Cerebellum (tissue), 4 donors: ENCODE measurements at places on chromosomes 7 and 10.
A peak's percentile ranks its signal among the peaks of the same experiment; 100 is the strongest.

- DNase-seq = no peak
Observed at GRCh38 chr10:91247360-91248111, 27.1 kb downstream of the PCGF5 start.

- DNase-seq = no peak
Observed at GRCh38 chr10:111879969-111880368, 303.6 kb downstream of the GPAM start.

DNA sequence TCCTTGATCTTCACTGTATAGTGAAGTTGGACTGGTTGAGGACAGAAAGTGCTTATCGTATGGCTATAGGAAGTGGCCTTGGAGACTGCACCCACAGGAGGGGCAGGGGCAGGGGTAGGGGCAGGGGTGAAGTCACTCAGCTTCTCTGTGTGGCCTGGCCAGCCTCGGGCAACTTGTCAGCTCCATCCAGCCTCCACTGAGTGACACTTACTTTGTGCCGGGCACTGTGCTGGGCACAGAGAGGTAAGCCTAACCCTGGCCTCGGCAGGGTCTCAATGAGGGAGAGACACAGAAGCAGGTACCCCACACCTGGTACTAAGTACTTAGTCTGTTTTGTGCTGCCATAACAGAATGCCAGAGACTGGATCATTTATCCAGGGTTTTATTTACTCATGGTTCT lies 99.3 kb upstream of the CTBP2 start:
- DNase-seq = no peak

DNA sequence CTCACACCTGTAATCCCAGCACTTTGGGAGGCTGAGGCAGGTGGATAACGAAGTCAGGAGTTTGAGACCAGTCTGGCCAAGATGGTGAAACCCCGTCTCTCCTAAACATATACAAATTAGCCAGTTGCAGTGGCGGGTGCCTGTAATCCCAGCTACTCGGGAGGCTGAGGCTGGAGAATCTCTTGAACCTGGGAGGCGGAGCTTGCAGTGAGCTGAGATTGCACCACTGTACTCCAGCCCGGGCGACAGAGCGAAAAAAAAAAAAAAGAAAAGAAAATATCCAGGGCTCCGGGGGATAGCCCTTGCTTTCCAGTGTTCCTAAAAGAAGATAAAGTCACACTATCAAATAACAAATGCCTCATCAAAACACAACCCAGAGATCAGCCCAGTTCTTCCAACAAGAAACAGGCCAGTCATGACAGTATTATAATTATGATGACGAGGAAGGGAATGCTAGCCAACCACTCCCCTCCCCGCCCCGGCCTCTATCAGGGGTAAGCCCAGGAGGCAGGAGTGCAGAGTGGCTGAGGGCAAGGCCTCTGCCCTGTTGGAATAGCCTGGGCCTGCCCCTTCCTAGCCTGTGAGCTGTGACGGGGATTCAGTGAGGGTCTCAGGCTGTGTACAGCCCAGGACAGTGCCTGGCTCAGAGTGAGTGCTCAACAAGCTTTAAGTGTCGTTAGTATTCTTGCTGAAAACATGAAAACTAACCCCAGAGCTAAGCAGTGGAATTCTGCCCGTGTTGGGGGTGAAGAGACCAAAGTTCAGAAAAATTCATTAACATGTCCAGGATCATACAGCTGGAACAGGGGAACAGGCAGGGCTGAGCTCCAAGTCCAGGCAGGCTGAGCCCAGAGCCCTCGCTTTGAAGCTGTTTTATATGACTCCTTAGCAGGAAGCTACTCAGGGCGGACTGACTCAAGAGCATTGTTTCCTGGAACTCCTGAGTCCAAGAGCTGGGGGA lies 54.3 kb downstream of the FAM241B start:
- no peak for DNase-seq

GRCh38 chr10:37639200-37639599 lies 218.2 kb downstream of the ZNF248 start:
- no peak for DNase-seq

- no peak for DNase-seq
Observed at GRCh38 chr7:155974186-155974897, 162.1 kb upstream of the SHH start.

- peak; percentile 19 for DNase-seq
Observed at GRCh38 chr10:35218339-35218955, 91.8 kb downstream of the CREM start.

GRCh38 chr7:17302575-17303142 lies 4.2 kb downstream of the AHR start:
- no peak for DNase-seq

DNA sequence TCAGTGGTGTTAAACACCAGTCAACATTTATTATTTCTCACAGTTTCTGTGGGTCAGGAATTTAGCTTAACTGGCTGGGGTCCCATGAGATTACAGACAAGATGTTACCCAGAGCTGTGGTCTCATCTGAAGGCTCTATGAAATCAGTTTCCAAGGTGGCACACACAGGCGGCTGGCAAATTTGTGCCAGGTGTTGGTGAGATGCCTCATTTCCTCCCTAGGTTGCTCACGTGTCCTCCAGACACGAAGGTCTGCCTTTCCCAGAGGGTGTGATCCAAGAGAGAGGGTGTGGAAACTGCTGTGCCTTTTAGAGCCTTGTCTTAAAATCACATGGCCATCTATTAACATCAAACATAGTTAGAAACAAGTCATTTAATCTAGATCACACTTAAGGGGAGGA lies 209.0 kb downstream of the JCAD start:
- DNase-seq = no peak

- no peak for DNase-seq
Observed at GRCh38 chr7:79615466-79615865, 162.0 kb upstream of the MAGI2 start.

DNA sequence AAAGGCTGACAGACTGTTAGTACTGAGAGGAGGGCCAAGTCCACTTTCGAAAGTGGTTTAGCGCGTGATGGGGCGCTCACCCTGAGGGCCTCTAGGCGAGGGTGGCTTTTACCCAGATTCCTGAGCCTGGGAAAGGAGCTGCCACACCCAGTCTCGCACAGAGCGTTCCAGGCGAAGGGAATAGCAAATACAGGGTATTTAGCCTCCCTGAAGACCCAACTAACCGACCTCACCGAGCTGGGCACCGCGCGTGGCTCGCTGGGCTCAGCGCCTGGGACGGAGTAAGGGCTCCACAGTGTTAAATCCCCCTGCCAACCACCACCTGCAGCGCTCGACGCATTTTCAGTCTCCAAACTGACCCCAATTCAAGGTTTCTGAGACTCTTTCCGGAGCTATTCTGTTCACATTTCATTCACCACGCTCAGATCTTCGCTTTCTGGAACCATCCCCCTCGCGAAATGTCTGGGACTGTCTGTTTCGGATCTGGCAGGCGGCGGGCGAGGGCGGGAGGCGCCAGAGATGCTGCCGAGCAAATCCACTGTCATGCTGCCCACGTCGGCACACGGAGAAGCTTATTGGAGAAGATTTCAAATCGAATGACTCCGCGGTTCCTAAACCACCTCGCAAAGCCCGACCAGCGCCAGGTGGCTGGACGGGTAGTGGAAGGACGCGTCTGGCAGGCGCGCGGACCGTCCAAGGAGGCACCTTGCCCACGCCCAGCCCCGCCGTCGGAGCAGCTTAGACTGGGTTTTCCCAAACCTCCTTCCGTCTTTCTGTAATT lies 1.4 kb upstream of the OSBPL3 start:
- DNase-seq = peak; percentile 7

GRCh38 chr7:129925416-129926002 lies 27.3 kb downstream of the UBE2H start:
- DNase-seq = no peak

- no peak for DNase-seq
Observed at GRCh38 chr7:74051629-74052410, 23.8 kb downstream of the ELN start.

GRCh38 chr7:139697056-139697455 lies 80.7 kb downstream of the HIPK2 start:
- no peak for DNase-seq

DNA sequence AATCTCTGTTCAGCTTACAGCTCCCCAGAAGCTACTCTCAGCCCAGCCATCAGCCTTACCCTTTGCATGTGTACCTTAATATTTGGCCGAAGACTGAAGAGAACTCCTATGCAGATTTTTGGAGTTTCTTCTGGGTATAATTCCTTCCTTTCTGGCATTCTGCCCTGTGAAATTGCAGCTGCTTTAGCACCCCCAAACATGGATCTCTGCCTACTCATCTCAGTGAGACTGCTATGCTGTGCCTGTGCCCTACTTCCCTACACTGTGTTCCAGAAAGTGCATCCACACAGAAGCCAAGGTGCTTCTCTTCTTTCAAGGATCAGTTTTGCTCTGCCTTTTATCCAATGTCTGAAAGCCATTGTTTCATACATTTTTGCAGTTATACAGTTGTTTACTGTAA lies 81.6 kb downstream of the NPY start:
- no peak for DNase-seq

DNA sequence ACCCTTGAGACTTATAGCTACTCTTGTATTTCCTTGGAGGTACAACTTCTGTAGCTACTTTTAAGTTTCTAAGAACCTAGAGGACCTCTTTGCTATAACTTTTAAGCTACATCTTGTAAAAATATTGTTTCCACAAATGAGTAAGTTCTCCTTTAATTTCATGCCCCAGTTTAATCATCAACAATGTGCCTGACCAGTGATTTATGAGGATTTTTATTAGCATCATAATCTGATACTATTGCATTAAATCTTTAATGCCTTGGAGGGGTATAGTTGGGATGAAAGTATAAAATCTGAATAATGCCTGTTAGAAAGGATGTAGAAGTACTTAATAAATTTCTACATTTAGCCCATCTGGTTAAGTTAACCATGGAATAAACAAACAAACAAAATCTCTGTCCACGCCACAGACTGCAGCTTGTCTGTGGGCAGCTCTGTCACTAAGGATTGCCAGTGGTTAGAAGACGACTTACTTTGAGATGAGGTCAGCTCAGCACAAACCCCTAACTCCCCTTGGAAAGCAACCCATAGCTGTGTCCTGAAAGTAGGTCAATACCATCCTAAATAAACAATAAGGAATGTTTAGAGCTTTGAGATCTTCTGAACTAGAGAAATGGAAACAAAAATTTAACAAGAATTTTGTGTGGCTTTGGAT lies 18.3 kb downstream of the UBE2D1 start:
- no peak for DNase-seq

DNA sequence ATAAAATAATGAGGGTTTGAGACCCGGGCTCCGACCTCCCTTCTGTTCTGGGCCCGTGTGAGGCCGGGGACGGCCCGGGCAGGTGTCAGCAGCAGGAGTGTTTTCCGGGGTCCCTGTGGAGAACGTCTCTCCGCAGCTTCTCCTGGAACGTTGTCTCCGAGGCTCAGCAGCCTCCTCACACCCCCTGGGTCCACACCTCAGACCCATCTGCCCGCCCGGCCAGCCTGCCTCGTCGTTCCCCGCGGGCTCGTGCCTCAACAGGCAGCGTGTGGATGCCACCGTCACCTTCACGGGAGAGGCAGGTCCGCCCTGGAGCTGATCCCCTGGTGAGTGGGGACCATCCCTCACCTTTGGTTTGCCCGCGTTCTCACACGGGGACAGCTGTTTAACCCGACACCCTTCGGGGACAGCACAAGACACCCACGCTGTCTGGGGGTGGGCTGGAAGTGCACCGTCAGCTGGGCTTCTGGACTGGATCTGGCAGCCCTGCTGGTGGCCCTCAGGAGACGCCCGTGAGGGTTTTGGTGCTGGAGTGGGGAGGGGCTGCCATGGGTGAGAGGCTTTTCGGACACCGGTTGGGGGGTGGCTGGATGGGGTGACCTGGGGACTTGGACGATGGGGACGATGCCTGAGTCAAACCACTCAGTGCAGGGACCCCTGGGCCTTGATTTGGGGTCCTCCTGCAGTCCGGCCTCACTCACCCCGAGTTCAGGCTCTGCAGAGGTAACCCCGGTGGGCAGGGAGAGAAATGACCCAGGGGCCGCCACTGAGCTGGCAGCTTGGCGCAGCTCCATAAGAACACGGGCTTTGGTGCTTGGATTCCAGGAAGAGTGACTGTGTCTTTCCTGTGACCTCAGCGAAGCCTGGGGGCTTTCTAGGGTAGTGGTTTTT lies 131.7 kb downstream of the DNAJB6 start:
- no peak for DNase-seq

DNA sequence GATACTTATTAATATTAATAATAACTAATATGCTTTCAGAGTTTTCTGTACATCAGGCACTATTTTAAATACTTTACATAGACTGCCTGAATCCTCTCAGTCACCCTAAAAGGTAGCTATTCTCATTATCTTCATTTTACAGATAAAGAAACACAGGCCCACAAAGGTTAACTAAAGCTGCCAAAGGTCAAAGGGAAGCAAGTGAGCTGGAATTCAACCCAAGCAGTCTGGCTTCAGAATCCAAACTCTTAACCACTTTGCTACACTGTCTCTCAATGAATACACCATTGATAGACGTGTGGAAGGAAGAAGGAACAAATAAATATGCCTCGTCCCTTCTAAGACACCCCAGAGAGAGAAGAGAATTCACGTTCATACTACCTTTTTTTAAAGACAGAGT lies 52.0 kb downstream of the GFRA1 start:
- no peak for DNase-seq

DNA sequence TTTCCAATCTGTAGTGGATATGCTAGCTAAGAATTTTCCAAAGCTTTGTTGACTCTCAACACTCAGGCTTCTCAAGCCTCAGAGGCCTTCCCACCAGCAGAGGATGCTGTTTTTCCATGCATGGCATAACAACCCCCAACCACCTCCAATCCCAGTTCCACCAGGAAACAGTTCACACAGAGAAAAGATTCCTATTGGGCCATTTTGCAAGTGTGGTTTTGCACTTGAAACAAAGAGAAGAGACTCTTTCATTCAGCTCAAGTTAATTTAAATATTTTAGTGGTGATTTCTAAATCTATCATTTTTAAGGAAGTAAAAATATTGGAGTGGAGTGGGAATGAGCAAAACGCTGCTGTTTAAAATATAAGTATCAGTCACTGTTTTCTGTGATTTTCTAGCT lies 105.6 kb upstream of the COL1A2 start:
- DNase-seq = no peak

DNA sequence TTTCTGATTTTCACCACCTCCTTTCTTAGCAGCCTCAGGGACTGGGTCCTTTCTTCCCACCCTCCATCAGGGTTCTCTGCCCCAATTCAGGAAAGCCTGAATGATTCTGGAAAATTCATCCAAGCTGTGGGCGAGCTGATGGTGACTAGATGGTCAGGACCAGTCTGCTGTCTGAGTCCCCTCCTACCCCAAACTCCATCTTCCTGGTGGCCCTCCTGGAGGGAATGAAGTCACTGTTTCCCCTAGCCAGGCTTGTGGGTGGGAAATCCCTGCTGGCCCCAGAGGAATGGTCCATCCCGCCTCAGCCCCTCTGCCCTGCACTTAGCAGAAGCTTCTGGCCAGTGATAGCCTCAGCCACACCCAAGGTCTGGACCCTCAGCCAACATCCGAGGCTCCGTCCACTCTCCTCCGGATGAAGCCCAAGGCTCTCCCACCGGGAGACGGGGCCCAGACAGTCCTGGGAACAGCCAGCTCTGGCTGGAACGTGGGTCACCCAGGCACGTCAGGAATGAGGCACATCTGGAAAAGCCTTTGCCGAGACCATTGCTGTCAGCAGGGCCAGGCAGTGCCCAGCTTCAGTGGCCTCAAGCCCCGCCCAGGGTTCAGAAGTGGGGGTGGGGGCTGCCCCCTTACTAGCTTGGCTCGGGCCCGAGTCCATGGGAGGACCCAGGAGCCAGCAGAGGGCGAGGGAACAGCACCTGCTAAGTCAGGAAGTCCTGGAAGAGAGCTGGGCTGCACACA lies 4.0 kb upstream of the AQP1 start:
- no peak for DNase-seq
